ENCODE measurements at places on chromosomes 11 and 22.
A peak's percentile ranks its signal among the peaks of the same experiment; 100 is the strongest.

DNA sequence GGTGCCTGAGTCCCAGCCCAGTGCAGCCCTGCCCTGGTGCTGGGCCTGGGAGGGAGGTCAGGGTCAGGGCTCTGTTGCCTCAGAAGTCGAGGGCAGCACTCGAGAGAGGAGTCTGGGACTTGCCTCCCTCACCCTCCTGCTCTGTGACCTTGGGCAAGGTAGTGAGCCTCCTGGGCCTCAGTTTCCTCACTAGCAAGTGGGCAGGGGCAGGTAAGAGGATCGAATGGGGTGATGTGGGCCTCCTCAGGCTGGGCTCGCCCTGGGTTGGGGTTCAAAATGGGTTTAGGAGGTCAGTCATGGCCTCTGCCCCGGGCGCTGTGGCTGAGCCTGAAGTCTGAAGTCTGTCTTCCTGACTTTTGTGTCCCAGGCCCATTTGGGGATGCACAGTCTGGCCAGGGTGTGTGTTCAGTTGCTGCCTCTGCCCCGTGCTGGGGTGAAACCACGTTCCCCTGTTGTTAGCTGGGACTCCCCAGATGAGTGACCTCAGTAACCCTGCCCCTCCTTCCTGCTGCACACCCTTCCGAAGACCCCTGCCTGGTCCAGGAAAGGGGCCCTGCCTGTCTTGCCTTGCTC lies 40.9 kb upstream of the CELSR1 start:
- DNase-seq, result no peak

DNA sequence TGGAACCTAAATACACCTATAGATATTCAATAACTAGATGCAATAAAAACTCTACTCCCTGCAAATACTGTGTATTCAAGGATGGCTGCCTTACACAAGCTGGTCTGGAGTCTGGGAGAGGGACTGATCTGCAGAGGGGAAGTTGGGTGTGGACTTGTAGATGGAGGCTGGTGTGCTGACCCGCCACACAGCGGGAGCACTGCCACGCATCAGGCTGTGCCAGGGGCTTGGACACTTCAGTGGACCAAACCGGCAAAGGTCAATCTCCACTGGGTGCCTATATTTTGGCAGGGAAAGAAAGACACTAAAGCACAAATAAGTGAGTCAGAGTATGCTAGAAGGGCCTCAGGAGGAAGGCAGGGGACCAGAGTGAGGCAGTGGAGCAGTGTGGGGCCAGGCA lies 2.1 kb upstream of the SHANK3 start:
- no peak for DNase-seq

DNA sequence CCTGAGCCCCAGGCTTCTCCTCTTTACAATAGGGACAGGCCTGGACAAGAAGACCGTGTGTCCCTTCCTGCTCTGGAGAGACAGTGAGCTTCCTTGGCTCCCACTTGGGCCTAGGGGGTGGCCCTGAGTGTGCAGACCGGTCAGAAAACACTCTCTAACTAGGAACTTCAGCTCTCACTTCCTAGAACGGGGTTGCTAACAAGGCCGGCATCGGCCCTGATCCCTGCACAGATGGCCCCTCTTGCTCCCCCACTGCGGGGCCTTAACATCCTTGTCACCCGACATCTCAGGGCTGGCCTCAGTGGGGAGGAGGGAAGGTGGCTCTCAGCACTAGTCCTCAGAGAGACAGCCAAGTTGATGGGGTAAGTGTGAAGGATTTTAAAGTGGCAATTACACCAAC lies 406.9 kb downstream of the CTTN start:
- DNase-seq, result no peak

GRCh38 chr22:48715511-48715910 lies 1112.2 kb downstream of the BRD1 start:
- no peak for DNase-seq

- DNase-seq, result no peak
Measured at GRCh38 chr22:19888131-19888746, 33.6 kb upstream of the GNB1L start.

- no peak for DNase-seq
Measured at GRCh38 chr11:11068113-11068512, 210.3 kb upstream of the ZBED5 start.

DNA sequence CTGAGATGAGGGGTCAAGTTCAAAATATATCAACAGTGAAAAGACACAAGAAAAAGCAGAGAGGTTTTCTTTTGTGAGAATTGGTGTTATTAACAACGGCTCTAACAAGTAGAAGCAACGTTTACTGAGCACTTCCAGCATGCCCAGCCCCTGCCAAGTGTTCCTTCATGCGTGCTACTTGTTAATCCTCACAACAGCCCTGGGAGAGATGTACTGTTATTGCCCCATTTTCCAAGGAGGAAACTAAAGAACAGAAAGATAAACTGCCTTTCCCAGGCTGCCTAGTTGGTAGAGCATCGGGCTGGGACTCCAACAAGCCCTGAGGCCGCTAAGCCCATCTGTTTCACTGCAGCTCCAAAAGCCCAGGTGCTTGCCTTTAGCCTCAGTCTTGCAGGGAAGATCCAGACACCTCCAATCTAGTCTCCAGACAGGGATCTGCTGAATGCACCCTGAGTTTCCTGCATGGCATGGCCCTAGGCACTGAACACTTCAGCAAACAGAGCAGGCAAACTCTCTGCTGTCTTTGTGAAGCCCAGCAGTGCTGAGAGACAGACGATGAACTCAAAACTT lies 25.5 kb downstream of the SPATA19 start:
- DNase-seq, result no peak

DNA sequence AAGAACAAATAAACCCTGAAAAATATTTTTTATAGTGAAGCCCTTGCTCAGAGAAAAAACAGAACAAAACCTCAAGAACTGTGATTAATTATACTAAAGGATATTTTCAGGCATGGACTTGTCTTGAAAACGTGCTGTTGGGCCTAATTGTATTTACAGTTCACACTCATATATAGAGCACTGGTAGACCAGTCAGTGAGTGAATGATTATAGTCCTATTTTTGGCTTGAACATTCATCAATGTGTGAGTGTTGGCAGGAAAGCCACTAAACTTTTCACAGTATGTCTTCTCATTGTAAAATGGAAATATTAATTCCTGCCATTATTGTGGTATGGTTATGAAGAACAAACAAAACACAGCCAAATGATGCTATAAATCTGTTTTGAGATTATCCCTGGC lies 462.8 kb downstream of the KCNA4 start:
- no peak for DNase-seq

DNA sequence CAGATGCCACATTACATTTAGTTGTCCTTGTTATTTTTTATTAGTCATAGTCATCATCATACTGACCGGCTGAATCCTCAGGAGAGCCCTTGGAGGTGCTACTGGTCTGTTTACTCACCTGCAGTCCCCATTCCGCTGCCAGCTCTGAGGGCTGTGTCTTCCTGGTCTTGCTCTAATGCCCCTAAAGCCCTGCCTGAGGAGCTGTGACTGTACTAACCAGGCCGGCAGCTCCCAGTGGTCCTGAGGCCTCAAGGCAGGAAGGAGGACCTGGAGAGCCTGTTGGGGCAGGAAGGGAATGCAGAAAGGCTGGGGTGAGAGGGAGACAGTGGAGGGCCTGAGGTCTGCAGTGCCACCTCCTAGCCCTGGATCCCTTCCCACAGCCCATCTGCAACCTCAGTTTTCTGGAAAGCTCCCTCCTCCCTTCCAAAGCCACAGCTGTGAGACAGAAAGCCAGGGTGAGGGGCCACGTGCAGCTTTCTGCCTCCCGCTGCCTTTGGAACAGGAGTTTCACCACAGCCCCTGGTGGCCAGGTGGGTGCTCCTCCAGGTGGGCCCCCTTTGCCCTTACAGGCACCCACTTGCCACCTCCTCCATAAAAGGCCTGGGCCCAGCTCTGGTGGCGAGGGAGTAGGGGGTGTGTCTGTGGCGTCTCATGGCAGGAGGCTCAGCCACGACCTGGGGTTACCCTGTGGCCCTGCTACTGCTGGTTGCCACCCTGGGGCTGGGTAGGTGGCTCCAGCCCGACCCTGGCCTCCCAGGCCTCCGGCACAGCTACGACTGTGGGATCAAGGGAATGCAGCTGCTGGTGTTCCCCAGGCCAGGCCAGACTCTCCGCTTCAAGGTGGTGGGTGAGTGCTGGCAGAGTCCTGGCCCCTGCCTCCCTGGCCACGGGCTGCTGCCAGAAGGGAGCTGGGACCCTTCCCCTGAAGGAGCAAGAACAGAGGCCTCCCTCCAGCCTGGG lies at the start of gene ZP1:
Gene ZP1, plus strand, starts transcription at position 632 of the 960 bp plus-strand sequence. Its CDS starts 20 bp downstream, at position 652.
- DNase-seq, result no peak

DNA sequence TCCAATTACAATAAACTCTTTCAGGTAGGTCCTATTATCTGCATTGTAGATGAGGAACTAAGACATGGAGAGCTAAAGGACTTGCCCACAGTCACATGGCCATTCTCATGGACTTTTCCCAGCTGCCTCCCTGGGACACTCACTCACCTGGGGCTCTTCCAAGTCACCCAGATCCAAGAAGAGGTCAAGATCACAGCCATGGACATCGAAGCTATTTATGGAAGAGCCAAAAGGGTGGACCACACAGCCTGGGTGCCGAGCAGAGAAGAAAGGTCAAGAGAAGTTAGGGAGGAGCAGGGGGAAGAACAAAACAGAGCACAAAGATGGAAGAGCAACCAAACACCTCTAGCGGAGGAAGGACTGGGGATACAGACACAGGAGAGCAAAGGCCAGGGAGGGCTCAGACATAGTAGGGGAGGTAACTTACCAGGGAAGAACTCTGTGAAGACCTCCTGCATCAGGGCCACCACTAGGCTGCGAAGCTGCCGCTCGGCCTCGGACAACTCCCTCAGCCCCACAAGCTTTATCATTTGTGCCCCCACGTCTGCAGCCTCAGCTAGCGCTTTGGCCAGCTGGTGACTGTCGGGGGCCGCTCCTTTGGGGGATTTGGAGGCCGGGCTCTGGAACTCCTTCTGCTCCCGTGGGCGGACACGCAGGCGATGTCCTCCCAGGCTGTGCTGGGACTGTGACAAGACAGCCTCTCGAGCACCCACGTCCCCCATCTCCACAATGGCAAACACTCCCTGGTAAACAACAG lies 7.4 kb upstream of the EEF1G start:
- DNase-seq, result no peak

- DNase-seq, result peak; percentile 95
Measured at GRCh38 chr22:30287648-30288418, 1.5 kb downstream of the CASTOR1 start.

DNA sequence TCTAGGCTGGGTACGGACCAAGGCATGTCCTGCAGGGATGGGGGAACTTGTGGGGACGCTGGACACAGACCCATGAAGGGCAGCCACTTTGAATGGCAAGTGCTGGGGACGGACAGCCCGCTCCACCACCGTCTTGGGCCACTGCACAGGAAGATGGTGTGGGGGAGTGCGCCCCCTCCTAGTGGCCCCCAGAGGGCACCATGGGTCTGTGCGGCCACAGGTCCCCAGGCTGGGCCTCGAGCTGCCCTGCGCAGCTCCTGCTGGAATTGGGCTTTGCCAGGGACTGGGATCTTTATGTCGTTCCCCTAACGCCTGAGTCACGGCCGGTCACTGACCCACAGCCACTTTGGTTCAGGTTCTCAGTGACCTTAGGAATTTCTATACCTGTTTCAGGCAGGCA lies 44.4 kb downstream of the NAT10 start:
- peak; percentile 60 for DNase-seq

- DNase-seq, result no peak
Measured at GRCh38 chr11:105732611-105733010, 122.7 kb downstream of the GRIA4 start.

GRCh38 chr11:9651481-9651880 lies 12.4 kb upstream of the SWAP70 start:
- DNase-seq, result no peak

DNA sequence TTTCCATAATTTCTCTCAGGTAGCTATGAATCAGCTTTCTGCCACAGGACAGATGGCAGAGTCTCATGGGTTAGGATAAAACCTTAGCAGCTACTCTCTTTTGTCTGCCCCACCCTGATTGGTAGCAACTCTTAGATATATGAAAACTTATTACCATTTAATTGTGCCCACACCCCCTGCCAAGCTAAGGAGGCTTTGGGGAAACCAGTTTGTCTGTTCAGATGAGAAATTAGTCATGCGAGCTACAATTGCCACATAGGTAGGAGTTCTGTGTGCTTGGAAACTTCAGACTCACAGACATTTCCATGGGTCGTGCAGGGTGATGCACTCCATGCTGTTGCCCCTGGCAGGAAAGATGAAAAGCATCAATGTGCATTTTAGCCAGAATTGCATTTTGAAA lies 39.9 kb downstream of the CD44 start:
- no peak for DNase-seq

- peak; percentile 89 for DNase-seq
Measured at GRCh38 chr22:18156878-18157713, 7.1 kb downstream of the USP18 start.

DNA sequence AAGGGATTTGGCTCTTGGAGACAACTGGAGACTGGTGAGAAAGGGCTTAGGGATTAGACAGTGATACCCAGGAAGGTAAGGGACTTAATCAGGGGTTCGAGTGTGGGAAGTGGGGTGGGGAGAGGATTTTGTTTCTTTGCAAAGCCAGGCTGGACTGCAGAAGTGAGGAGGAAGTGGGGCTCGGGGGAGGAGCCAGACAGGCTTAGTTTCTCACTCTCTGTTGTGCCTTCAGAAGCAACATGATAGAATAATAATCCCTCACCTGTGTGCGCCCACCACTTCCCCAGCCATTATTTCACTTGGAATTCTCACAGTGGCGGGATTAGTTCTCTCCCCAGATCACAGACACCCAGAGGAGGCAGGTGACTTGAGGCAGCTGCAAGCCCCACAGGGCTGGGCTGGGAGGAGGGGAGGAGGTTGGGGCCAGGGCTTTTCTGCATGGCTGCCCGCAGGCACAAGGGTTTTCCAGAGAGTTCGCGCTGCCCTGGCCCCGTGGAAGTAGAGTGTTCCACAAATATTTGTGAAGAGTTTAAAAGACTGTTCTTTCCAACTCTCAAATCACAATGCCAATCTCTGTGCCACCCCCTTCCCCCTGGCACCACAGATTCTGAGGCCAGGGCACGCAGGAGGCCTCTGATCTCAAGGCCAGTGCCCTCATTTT lies 4.0 kb upstream of the SEC14L2 start:
- DNase-seq, result no peak

GRCh38 chr11:86208572-86208971 lies 36.0 kb upstream of the EED start:
- DNase-seq, result no peak

GRCh38 chr11:49213026-49213560 lies 4.7 kb upstream of the FOLH1 start:
- DNase-seq, result no peak

DNA sequence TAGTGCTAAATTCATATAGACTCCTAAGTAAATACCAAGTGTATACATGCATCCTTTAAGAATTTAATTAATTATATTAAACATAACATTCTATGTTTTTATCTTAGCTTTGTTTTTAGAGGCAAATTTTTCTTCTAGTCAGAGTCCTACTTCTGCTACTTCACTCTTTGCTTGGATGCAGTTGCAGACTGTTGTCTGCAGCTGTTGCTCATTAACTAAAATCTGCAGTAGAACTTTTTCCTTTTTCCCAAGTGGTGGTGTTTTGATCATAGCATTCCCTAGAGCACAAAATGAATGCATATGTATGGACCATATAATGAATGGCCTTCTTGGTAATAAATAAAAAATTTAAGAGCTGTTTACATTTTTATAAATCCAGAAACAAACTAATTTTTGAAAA lies 198.3 kb downstream of the CASP12 start:
- DNase-seq, result no peak

GRCh38 chr11:10294290-10294953 lies 403 bp upstream of the SBF2 start:
- peak; percentile 71 for DNase-seq

GRCh38 chr11:59272771-59273372 lies 60.1 kb upstream of the MPEG1 start:
- no peak for DNase-seq

Data from GM03348 (cell line).